Kidney epithelial cell (primary cell): ENCODE measurements at places on chromosomes 2 and 18. TPM values are rescaled to one million over a fixed set of nuclear protein-coding genes. Genes with fewer than 3 reads are reported as not detected.

DNA sequence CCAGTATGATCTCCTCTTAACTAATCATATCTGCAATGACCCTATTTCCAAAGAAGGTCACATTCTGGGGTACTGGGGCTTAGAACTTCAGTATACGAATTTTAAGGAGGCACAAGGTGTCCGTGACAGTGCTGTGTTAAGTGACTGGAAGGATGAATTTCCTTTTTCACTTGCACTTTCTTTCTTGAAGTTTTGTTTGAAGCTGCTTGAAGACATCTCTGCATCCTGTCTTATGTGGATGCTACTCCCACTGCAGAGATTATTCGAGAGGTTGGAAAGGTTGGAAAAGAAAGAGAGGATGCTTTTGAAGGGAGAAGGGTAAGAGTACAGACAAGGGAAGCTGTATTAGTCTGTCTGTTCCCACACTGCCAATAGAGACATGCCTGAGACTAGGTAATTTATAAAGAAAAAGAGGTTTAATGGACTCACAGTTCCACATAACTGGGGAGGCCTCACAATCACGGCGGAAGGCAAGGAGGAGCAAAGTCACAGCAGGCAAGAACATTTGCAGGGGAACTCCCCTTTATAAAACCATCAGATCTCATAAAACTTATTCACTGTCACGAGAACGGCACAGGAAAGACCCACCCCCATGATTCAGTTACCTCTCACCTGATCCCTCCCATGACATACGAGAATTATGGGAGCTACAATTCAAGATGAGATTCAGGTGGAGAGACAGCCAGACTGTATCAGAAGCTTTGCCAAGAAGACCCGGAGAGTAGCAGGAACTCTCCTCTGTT, 3.6 kb upstream of the RNF144A start:
- no peak for DNase-seq

FKBP1B gene
- 24.6 and 26.0 TPM in 2 replicates for total RNA-seq

DNA sequence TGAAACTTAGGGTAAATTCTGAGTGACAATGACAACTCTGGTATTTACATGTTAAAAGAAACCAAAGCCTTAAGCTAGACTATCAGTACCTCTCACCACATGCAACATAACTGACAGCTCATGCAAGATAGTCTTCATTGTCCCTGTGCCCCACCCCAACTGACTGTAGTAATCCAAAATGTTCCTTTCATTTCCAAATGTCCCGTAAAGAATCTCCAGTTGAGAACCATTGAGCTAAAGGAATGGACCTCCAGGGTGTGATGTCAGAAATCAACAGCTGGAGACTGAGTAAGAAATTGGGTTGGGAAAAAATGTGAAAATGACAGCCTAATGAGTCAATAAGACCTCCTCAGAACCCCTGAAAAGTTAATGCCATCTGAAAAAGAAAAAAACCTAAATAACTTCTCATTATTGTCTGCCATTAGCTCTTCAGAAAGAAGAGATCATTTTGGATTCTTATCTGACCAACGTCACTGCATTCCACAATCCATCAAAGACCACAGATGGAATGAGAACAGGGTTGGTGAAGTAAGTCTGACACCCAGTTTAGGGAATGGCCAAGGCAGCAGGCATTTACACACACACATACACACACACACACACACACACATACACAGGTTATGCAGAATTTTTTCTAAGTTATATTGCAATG, 51.7 kb upstream of the ACVR2A start:
- no peak for DNase-seq

GRCh38 chr2:127464470-127465257, 46.4 kb downstream of the PROC start:
- no peak for DNase-seq
